ENCODE measurements at places on chromosomes 16 and 17. TPM values are rescaled to one million over a fixed set of nuclear protein-coding genes. Genes with fewer than 3 reads are reported as not detected.

Gene FOXJ1
- total RNA-seq, result 2.1 TPM

Gene TP53TG3C
- total RNA-seq, result not detected

GRCh38 chr16:54118846-54119245, 167.7 kb downstream of the IRX3 start:
- no peak for DNase-seq

DNA sequence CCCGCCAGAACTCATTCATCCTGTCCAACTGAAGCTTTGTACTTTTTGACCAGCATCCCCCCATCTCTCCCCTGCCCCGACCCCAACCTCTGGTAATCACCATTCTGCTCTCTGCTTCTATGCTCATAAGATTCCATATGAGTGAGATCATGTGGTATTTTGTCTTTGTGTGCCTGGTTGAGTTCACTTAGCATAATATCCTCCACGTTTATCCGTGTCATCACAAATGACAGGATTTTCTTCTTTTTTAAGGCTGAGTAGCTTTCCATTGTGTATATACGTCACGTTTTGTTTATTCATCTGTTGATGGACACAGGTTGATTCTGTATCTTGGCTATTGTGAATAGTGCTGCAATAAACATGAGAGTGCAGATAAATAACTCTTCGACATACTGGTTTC, 278.9 kb downstream of the SNX29 start:
- DNase-seq, result no peak

- no peak for DNase-seq
Observed at GRCh38 chr17:30237296-30238002, 2.0 kb upstream of the SLC6A4 start.

Measured in suprapubic skin (tissue), 4 donors.